ENCODE measurements at places on chromosomes 12 and 14.

DNA sequence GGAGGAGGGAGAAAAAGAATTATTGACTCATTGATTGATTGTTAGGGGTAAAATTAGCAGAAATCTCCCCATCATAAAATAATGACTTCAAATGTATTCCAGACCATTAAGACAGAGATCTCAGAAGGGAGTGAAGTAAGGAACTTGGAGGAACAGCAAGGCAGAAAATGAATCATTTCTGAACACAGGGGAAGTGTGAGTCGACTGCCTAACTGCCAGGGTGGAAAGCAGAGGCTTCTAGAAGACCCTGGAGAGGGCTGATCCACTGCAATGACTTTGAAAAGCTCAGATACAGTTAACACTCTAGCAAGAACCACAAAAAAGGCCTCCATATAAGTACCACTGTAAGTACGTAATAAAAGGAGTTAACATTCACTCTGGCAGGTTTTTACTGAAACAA lies 9.7 kb downstream of the GLTP start:
- DNase-seq, result no peak

- no peak for DNase-seq
Observed at GRCh38 chr12:89960011-89960507, 251.4 kb upstream of the ATP2B1 start.

GRCh38 chr12:115155665-115156645 lies 472.0 kb upstream of the TBX3 start:
- DNase-seq, result no peak

DNA sequence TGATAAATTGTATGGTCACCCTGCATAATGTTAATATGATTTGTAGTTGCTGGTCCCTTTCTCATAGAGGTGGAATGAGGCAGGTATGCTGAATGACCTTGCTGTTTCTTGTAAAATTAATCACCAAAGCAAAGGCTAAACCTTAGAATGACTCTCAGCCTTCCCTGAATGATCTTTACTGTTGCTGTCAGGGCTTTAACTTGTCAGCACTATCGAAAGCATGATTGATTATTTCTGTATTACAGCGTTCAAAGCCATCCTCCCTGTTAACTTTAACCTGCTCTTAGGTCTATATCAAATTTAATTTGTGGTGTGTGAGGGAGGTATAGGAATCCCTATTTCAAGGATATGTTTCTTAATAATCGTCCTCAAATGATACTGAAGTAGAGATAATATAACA lies 23.1 kb downstream of the RASSF8 start:
- DNase-seq, result no peak

DNA sequence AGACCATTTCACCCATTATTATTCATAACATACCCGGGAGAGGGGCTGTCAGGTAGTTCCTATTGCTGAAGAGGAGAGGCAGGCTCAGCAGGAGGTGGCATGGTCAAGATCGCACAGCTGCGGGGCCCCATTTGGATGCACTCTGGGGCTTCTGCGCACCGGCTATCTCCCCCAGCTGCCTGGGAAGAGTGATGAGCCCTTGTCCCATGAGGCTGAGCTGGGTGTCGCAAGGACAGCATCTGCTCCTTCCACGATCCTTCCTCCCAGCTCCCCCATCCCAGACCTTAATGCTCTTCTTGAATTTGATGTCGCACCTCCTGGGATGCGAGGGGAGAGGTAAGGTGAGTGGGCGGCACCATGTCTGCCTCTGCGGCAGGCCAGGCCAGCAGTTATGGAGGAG lies 62.6 kb downstream of the SLC24A4 start:
- no peak for DNase-seq

Measured in anterior cingulate cortex (tissue), 58 donors.